ENCODE measurements at places on chromosomes 3 and 15.

DNA sequence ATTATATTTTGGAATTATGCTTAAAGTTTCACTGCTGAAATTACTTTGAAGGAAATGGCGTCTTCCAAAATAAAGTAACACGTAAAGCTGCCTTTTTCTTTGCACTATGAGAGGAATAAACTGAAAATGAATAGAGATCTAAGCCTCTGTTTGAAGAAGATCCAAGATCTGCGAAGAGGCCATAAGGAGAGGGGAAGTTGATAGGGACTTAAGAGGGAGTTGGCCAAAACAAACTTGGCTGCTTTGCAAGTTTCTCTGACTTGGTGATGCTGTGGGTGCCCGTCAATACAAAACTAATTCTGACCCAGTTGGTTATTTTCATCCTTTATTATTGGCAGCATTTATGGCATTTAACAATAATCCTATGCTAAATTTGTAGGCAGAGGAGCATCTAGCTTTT is 190.2 kb upstream of the GBE1 start:
- DNase-seq, result no peak

DNA sequence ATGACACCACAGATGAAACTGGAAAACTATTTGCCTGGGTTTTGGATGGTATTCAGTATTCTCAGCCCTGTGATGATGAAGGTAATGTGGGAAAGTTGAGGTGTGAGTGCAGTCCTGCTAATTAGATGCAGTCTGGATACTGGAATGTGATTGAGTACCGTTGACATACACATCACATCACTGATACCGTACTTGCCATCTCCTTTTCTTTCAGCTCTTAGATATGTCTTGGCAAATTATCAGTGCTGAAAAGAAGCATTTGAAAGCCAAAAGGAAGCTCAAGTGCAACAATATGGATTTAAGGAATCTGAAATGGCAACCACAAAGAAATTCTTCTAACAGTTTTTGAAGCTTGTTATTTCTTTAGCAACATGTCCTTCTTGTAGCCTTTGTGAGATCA is 381.4 kb upstream of the TGFBR2 start:
- DNase-seq, result no peak

- no peak for DNase-seq
Measured at GRCh38 chr3:71380096-71380495, 203.4 kb downstream of the FOXP1 start.

GRCh38 chr3:146967783-146968182 is 362.6 kb upstream of the PLSCR5 start:
- DNase-seq, result no peak

DNA sequence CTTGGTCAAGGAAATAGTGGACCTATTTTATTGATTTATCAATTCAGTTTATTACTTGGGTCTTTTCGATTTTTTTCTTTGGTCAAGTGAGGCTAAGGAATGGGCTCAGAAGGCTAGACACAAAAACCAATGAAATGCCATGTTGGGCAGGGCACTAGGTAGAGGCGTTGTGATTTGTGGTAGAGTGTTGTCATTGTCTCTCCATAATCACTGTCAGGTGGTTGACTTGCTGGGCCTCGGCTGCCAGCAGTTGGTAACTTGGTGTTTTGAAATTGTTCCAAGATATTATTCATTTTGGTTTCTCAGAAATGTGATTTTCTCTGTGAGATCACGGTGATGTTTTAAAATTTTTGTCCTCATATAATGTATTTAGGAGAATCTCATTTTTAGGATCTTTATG is 173.6 kb downstream of the KLHL25 start:
- peak; percentile 31 for DNase-seq

GRCh38 chr15:67164401-67164791 is 90.1 kb downstream of the AAGAB start:
- no peak for DNase-seq

- peak; percentile 79 for DNase-seq
Measured at GRCh38 chr3:129611812-129612533, 5.5 kb upstream of the PLXND1 start.

GRCh38 chr3:184259878-184260723 is 1.3 kb downstream of the CAMK2N2 start:
- peak; percentile 86 for DNase-seq

DNA sequence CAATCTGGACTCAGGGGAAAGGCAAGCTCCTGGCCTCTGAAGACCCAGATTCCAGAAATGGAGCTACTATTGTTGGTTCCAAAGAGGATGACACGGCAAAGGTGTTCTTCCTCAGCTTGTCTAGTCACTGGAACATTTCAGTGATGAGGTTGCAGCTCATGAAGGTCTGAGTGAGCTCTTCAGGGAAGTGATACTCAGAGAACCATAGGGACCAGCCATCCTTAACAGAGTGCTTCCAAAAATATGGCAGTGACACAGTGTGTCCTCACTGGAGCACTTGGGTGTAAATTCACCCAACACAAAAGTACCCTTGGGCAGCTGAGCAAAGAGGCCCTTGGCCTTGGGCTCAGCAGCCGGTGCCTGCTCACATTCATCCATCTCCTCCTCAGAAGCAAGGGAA is 46.3 kb downstream of the SPTSSB start:
- DNase-seq, result no peak

DNA sequence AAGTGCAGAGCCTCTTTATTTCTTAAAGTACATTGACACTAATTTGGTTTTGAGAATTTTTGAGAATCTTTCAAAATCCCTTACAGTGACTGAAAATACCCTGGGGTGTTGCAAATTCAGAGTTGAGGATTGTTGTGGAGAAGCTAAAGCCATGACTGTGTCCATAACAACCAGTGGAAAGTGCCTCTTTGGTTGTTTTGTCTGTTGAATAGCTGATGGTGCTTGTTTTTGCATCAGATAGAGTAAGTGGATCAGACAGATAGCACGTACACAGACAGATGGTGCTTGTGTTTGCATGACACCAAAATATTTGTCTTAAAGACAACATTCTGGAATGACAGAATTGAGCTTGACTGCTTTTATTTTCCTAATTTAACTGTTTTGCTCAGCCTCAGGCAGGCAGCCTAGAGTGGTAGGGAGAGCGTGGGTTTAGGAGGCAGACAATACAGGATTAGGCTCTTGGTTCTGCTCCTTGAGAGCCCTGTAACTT is 265.0 kb downstream of the IL20RB start:
- no peak for DNase-seq

DNA sequence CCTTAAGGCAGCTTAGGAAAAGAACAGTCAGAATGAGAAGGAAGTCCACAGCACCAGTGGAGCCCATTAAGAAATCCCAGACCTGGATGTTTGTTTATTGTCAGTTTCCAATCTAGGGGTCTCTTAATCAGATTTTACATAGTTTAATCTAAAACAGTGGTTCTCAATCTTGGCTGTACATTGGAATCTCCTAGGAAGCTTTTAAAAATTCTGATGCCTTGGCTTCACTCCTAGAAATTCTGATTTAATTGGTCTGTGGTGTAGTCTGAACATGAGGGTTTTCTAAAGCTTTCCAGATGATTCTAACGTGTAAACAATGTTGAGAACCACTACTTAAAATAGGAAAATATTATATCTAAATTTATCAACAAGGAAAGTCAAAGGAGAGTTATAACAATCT is 56.6 kb upstream of the SPRED1 start:
- DNase-seq, result no peak

GRCh38 chr3:128312271-128312670 is 154.4 kb downstream of the DNAJB8 start:
- no peak for DNase-seq

- no peak for DNase-seq
Measured at GRCh38 chr3:168473334-168473890, 377.7 kb upstream of the GOLIM4 start.

DNA sequence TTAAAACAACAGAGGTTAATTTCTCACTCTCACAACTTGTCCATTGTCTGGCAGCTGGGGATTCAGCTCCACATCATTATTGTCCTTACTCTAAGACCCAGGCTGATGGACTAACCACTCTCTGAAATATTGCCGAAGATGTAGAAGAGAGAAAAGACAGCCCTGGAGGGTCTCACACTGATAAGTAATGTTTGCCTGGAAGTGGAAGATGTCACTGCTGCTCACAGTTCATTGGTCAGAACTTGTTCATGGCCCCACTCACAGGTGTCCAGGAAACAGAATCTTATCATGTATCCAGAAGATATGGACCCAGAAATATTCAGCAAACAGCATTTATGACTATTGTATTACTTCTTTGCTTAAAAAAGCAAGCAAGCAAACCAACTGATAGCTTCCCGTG is 62.2 kb upstream of the LPP start:
- no peak for DNase-seq

GRCh38 chr15:40046721-40047414 is 7.9 kb upstream of the SRP14 start:
- DNase-seq, result peak; percentile 68

GRCh38 chr3:10766049-10766705 is 49.9 kb upstream of the SLC6A11 start:
- DNase-seq, result no peak

GRCh38 chr3:66831931-66832330 is 166.2 kb upstream of the KBTBD8 start:
- DNase-seq, result no peak

DNA sequence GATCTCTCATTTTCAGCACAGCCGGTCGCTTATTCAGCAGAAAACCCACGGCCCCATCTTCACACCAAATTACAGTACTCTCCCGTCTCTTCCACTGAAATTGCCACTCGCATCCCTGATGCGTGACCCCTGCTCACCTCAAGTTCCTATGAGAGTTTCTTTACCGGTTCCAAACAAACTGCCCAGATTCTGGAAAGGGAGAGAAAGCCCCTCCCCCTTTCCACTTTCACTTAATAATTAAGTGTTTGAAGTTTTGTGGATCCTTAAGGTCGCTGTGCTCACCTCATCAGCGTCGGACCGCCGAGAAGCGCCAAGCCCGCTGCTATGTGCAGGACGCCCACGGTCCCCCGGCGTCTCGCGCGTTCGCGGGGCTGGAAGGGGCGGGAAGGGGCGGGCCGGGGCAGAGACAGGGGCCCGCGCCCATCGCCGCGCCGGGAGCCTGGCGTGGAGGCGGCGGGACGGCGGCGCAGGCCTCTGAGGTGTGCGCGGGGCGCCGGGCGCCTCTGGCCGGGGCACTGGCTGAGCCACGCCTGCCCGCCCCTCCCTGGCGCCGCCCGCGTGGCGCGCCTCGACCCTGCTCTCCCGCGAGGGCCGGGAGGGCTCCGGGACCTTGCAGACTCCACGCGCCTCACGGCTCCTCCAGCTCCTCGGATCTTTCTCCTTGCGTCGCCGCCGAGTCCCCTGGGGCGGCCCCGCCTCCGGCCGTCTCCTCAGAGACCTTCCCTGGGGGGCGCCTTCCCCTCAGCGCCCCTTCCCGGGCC is at the start of gene GPR156:
GPR156 (minus strand) TSS at position 476 of the 761 bp plus-strand sequence. CDS start 41,124 bp downstream, outside the sequence.
- DNase-seq, result peak; percentile 85

GRCh38 chr3:155323063-155323666 is 29.7 kb upstream of the STRIT1 start:
- peak; percentile 81 for DNase-seq

DNA sequence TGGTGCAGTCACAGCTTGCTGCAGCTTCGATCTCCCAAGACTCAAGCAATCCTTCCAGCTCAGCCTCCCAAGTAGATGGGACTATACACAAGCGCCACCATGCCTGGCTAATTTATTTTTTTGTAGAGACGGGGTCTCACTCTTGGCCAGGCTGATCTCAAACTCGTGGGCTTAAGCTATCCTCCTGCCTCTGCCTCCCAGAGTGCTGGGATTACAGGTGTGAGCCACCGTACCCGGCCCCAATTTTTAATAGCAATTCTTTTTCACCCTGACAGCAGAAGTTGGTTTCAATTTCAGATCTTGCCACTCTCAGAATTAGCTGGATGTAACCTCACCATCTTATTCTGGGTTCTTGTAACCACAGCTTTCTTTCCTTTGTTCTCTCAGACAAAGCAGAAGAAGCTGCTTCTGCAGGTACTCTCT is 64.8 kb downstream of the TRIM71 start:
- no peak for DNase-seq

DNA sequence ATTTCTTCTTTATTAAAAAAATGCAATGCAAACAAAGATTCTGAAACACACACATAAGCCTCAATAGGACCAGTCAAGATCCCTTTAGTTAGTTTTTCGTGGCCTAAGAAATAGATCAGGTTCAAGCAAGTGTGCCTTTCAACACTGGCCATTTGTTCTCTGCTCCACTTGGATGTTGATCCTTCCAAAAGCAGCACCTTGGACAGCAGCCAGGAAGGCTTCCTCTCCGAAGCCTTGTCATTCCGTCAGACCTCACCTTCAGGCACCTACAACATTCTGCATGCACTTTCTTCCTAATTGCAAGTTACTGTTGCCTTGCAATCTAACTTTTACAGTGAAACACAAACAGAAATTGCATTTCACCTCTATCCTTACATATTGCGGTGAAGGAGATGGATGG is 155.9 kb upstream of the FEZF2 start:
- DNase-seq, result peak; percentile 9

- no peak for DNase-seq
Measured at GRCh38 chr3:66463730-66464511, 36.9 kb downstream of the LRIG1 start.

GRCh38 chr3:152737021-152737908 is 97.7 kb upstream of the P2RY1 start:
- peak; percentile 34 for DNase-seq

DNA sequence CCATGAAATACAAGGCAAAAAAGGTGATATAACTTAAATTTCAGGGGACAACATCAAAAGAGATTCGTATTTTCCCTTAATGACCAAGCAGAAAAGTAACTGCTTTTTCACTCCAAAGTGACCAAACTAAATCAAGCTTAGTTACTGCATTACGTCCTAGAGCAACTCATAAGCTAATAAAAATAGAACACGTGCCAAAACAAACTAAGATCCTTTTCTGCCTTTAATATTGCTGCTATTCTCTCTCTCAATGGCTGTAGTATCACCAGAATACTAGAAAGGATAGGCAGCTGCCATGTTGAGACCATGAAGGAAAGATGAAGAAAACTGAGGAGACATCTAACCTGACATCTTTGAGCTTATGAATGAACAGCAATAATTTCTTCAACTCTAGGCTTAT is 43.3 kb downstream of the UBXN7 start:
- no peak for DNase-seq

- DNase-seq, result peak; percentile 10
Measured at GRCh38 chr15:36251450-36251849, 328.0 kb upstream of the CDIN1 start.

- DNase-seq, result no peak
Measured at GRCh38 chr3:56633602-56634535, 49.2 kb downstream of the TASOR start.

DNA sequence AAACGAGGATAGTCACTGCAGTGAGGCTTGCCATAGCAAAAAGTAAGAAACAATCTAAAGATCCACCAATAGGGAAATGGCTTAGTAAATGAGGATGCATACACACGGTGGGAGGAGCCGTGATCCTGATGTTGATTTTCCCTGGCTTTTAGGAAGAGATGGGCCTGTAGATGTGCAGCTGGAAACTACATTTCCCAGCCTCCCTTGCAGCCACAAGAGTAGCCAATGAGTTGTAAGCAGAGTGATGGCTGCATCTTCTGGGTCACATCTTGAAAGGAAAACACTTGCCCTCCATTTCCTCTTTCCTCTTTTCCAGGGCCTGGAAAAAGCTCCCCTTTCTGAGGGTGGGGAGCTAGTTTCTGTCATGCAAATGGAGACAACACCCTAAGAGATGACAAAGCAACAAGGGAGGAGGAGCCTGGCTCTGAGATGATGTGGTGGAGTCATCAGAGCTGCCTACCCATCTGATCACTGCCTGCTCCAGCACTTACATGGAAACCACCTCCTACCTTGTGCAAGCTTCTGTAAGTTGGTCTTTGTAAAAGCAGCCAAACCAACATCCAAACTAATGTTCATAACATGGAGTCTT is 139.1 kb downstream of the TLE3 start:
- no peak for DNase-seq

GRCh38 chr3:123552095-123552714 is 32.6 kb downstream of the HACD2 start:
- peak; percentile 16 for DNase-seq

All from GM03348 (cell line).